ENCODE measurements at places on chromosomes 1 and 21. TPM values are rescaled to one million over a fixed set of nuclear protein-coding genes. Genes with fewer than 3 reads are reported as not detected.

- H3K27me3 ChIP-seq = no peaks in the 10 kb centered on the region
- H3K27ac ChIP-seq = no peak overlapping the region
- H3K4me1 ChIP-seq = peaks cover 21% of the 10 kb centered on the region
- no peaks in the 10 kb centered on the region for H3K36me3 ChIP-seq
- DNase-seq = no peak
Observed at GRCh38 chr1:235901461-235901860, 34.8 kb upstream of the LYST start.

The MX2 gene
- total RNA-seq = 42.6 TPM

DNA sequence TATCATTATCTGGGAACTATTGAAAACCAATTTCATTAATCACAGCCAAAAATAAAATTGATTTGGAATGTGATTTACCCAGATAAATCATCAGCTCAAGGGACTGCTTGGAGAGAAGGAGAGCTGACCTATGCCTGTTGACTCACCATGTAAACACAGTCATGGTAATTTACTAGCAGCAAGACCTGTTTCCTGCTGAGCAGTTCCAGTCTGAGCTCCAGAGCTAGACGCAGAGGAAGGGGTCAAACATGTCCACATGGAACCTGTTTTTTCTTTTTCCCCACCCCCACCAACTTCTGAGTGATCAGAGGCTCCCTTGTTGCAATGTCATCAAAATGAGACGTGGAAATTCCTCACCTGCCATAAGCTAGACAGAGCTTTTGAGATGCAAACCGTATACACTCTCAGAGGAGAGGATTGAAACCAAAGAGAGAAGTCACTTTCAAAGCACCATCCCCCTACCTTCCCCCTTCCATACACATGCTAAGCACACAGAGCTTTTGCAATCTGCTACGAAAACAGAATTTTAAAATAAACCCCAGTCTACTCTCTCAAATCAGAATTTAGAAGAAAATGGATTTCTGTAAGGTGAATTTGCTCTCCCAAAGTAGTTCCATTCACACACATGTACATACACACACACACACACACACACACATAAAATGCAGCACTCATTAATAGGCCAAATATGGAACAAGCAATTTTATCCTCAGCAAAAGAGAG, 55.9 kb upstream of the PTGFRN start:
- peaks cover 7% of the 10 kb centered on the region for H3K4me1 ChIP-seq
- no peaks in the 10 kb centered on the region for H3K36me3 ChIP-seq
- no peak overlapping the region for H3K4me3 ChIP-seq

The XKR8 gene
- 16.8 TPM for total RNA-seq

GRCh38 chr1:101284021-101284420, 47.2 kb downstream of the S1PR1 start:
- H3K4me1 ChIP-seq = peaks cover 67% of the 10 kb centered on the region
- no peaks in the 10 kb centered on the region for H3K27me3 ChIP-seq
- H3K27ac ChIP-seq = peak overlapping the region; percentile 83
- no peaks in the 10 kb centered on the region for H3K36me3 ChIP-seq
- no peak overlapping the region for H3K4me3 ChIP-seq

The FNBP1L gene
- 6.7 TPM for total RNA-seq

The HES4 gene
- total RNA-seq = 28.9 TPM

- H3K4me3 ChIP-seq = no peak overlapping the region
- no peaks in the 10 kb centered on the region for H3K4me1 ChIP-seq
- no peaks in the 10 kb centered on the region for H3K36me3 ChIP-seq
Observed at GRCh38 chr1:165052936-165053335, 303.6 kb downstream of the LMX1A start.

- no peaks in the 10 kb centered on the region for H3K27me3 ChIP-seq
- no peaks in the 10 kb centered on the region for H3K36me3 ChIP-seq
- no peaks in the 10 kb centered on the region for H3K4me1 ChIP-seq
- H3K4me3 ChIP-seq = no peak overlapping the region
- H3K27ac ChIP-seq = no peak overlapping the region
- DNase-seq = no peak
Observed at GRCh38 chr1:89918794-89919155, 76.1 kb upstream of the ZNF326 start.

DNA sequence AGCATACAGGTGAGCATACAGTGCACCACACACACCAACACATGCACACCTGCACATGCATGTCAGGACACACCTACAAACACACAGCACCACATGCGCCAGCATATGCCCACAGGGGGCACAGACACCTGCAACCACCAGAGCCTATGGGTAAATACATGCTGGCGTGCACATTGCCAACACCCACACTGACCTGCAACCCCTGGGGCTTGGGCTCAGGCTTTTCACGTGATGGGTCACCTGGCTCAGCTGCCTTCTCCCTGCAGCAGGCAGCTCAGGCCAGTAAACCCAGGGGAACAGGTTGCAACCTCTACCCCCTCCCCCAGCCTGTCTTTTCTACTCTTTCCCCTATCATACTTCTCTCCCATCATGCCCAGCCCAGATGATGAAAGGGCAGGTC, 8.1 kb downstream of the CD247 start:
- H3K36me3 ChIP-seq = peaks cover 71% of the 10 kb centered on the region
- peak overlapping the region; percentile 62 for H3K27ac ChIP-seq
- DNase-seq = peak; percentile 30
- H3K27me3 ChIP-seq = no peaks in the 10 kb centered on the region

DNA sequence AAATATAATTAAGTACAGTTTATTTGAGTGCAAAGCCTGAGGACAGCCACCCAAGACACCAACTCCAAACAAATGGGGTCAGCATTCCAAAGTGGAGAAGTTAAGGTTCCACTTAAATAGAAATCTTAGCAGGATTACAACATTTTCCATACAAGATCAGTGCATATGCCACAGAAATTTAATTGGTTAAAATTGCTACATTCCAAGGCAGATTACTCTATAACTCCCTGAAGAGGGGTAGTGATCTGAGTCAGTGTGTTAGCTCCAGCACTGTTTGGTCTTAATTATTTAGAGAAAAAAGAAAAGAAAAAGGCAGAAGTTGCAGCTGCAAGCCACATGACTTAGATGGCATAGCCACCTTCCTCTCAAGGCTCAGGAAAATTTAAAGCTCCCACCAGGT, 297.5 kb downstream of the HHIPL2 start:
- H3K4me3 ChIP-seq = no peak overlapping the region
- no peak for DNase-seq
- H3K36me3 ChIP-seq = no peaks in the 10 kb centered on the region
- H3K27ac ChIP-seq = no peak overlapping the region
- no peaks in the 10 kb centered on the region for H3K4me1 ChIP-seq

- no peaks in the 10 kb centered on the region for H3K4me1 ChIP-seq
- DNase-seq = no peak
- no peaks in the 10 kb centered on the region for H3K27me3 ChIP-seq
- H3K4me3 ChIP-seq = no peak overlapping the region
- no peaks in the 10 kb centered on the region for H3K36me3 ChIP-seq
- no peak overlapping the region for H3K27ac ChIP-seq
Observed at GRCh38 chr1:82472489-82473131, 671.9 kb downstream of the ADGRL2 start.

- no peak overlapping the region for H3K4me3 ChIP-seq
- no peak for DNase-seq
- H3K4me1 ChIP-seq = peaks cover 94% of the 10 kb centered on the region
- H3K27me3 ChIP-seq = no peaks in the 10 kb centered on the region
Observed at GRCh38 chr1:26372039-26372438, 511 bp downstream of the ZNF683 start.

The FCRL6 gene
- 309 TPM for total RNA-seq

The RAVER2 gene
- 1.2 TPM for total RNA-seq

The KIAA1614 gene
- total RNA-seq = 0.09 TPM

GRCh38 chr1:215739025-215739424, 171.9 kb downstream of the KCTD3 start:
- H3K4me1 ChIP-seq = no peaks in the 10 kb centered on the region
- H3K27me3 ChIP-seq = no peaks in the 10 kb centered on the region
- H3K36me3 ChIP-seq = no peaks in the 10 kb centered on the region
- DNase-seq = no peak
- no peak overlapping the region for H3K27ac ChIP-seq
- no peak overlapping the region for H3K4me3 ChIP-seq

The KRTAP8-1 gene
- not detected for total RNA-seq

DNA sequence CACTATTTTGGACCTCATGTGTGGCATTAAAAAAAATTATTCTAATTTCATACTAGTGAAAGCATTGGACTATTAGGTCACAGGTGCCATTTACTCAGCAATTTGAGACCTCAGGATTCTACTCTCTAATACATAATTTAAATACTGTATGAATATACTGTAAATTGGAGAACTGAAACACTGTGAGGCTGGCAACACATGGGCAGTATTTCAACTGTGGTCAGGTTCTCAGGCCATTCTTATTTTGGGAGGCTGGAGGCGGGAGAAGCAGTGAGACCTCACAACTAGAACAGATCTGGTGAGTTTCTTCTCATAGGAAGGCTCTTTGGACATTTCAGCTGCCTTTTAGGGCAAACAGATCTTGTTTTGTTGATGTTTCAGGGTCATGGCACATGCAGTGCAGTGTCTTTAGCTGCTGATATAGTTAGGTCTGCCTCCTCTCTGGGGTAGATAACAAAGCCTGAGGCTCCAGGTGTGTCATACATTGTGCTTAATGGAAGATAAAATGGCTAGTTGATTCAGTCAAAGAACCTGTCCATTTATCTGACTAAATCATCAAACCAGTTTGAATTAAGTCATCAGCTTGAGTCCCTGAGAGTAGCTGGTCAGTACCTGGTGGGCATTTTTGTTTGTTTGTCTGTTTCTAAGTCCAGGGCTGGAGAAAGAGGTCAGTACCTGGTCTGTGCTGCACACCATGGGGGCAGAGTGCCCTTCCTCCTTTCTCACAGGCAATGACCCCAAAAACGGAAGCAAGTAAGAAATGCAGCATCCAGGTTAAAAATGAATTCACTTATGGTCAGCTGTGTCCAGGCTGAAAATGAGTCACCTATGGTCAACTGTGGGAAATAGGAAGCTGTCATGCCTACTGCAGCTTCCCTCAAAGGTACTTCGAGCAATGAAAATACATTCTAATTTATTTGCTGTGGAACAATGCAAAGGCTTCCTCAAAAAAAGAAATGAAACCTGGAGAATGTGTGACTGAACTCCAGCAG, 216.2 kb downstream of the SDCCAG8 start:
- H3K4me1 ChIP-seq = no peaks in the 10 kb centered on the region
- H3K4me3 ChIP-seq = no peak overlapping the region
- H3K27ac ChIP-seq = no peak overlapping the region
- no peak for DNase-seq
- H3K27me3 ChIP-seq = no peaks in the 10 kb centered on the region

The RGS13 gene
- total RNA-seq = 0.77 TPM

- no peak overlapping the region for H3K27ac ChIP-seq
- no peaks in the 10 kb centered on the region for H3K27me3 ChIP-seq
- no peaks in the 10 kb centered on the region for H3K4me1 ChIP-seq
Observed at GRCh38 chr1:161088587-161089110, 709 bp downstream of the NECTIN4 start.

The PLA2G5 gene
- total RNA-seq = not detected

The PAQR6 gene
- total RNA-seq = 5.5 TPM

GRCh38 chr1:35439626-35440025, 117.6 kb downstream of the KIAA0319L start:
- H3K36me3 ChIP-seq = peaks cover 56% of the 10 kb centered on the region
- H3K27ac ChIP-seq = no peak overlapping the region
- H3K4me1 ChIP-seq = peaks cover 3% of the 10 kb centered on the region
- no peak for DNase-seq

The IL19 gene
- not detected for total RNA-seq

- no peak overlapping the region for H3K27ac ChIP-seq
- H3K36me3 ChIP-seq = no peaks in the 10 kb centered on the region
- no peak for DNase-seq
- no peaks in the 10 kb centered on the region for H3K27me3 ChIP-seq
Observed at GRCh38 chr1:185526344-185527307, 207.6 kb upstream of the HMCN1 start.

- H3K27me3 ChIP-seq = no peaks in the 10 kb centered on the region
- H3K4me1 ChIP-seq = no peaks in the 10 kb centered on the region
- no peak overlapping the region for H3K4me3 ChIP-seq
- no peak for DNase-seq
- no peaks in the 10 kb centered on the region for H3K36me3 ChIP-seq
Observed at GRCh38 chr1:81635816-81636215, 164.9 kb upstream of the ADGRL2 start.

Measured in natural killer cell (primary cell).